Stimulated activated CD8-positive, alpha-beta memory T cell treated with anti-CD3 and anti-CD28 coated beads, Interleukin-12 subunit alpha, Interleukin-12 subunit beta, amount 100 ng/mL, for 1 hour (primary cell): ENCODE measurements at places on chromosomes 6 and 20.

DNA sequence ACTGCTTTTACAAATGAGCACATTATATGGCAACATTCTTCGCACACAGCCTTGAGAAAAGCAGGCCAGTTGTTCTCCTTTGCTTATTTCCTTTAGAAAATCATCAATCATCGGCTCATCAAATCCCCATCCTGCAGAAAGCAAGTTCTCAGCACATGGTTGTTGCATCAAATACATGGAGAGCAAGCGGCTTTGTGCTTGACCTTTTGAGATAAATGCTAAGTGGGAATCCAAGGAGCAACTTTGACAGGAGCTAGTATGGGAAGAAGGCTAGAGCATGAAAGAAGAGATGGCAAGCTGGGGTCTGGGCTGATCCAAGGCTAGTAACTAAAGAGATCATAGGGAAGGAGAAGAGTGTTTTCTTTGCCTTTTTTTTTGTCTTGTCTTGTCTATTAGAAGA is 43.2 kb upstream of the ADTRP start:
- DNase-seq: no peak

- DNase-seq: no peak
Observed at GRCh38 chr6:31871046-31871659, 7.6 kb downstream of the SLC44A4 start.

GRCh38 chr20:13430346-13431002 is 208.3 kb downstream of the TASP1 start:
- DNase-seq: no peak

GRCh38 chr6:84740385-84740784 is 24.0 kb downstream of the TBX18 start:
- DNase-seq: no peak

GRCh38 chr20:54172856-54173652 is 732 bp downstream of the CYP24A1 start:
- DNase-seq: no peak

GRCh38 chr20:37526238-37526838 is 1.3 kb downstream of the BLCAP start:
- DNase-seq: no peak

GRCh38 chr6:113489952-113490746 is 367.0 kb upstream of the MARCKS start:
- DNase-seq: no peak

DNA sequence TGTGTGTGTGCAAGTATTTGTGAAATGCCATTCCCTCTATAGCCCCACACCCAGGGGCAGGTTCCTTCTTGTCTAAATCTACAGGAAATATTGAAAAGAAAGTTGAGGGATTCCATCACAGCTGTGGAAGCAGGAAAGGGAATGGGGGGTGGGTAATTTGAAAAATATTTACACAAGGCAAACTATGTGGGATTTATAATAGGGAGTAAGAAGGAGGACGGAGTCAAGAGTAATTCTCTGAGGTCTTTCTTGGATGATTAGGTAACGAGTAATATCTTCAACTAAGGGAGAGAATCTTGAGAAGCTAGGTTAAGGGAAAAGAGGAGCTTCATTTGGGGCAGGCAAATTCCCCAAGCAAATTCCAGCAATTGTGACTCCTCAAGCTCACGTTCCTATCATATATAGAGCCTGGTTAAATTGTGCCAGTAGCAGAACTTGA is 113.5 kb upstream of the SGK1 start:
- DNase-seq: no peak

GRCh38 chr20:45545754-45546453 is 1.3 kb downstream of the EPPIN start:
- no peak for DNase-seq

GRCh38 chr20:36099106-36099505 is 55.4 kb upstream of the EPB41L1 start:
- DNase-seq: no peak
